ENCODE measurements at places on chromosomes 4 and X.

GRCh38 chr4:174217273-174218126 is 66.0 kb downstream of the FBXO8 start:
- peak; percentile 41 for DNase-seq

- peak; percentile 21 for DNase-seq
Observed at GRCh38 chr4:84597450-84597849, 14.5 kb downstream of the CDS1 start.

DNA sequence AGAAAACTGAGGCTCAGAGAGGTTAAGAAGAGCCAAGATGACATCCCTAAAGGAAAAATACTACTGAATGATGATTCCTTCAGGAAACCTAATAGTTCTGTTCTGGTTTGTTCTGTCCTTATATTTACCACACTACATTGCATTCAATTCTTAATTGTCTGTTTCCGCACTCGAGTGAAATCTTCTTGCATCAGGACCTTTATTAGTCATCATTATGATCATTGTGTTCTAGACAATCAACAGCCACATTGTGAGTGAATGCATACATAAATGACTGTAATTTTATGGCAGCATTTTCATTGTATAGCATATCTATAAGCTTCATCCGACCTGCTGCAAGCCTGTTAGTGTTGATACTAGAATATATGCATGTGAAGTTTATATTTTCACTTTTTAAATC is 156.7 kb upstream of the FAM241A start:
- DNase-seq = no peak

DNA sequence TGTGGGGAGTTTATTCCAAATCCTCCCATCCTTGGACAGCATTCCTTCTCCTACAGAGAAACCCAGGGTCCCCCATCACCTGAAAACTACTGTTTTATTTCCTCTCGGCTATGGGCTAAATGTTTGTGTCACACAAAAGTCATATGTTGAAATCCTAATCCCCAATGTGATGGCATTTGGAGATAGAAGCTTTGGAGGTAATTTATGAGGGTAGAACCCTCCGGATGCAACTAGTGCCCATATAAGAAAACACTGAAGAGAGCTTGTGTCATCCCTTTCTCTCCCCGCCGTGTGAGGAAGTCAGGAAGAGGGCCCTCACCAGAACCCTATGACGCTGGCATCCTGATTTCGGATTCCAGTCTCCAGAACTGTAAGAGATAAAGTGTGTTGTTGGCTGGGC is 127.8 kb upstream of the NOCT start:
- no peak for DNase-seq

DNA sequence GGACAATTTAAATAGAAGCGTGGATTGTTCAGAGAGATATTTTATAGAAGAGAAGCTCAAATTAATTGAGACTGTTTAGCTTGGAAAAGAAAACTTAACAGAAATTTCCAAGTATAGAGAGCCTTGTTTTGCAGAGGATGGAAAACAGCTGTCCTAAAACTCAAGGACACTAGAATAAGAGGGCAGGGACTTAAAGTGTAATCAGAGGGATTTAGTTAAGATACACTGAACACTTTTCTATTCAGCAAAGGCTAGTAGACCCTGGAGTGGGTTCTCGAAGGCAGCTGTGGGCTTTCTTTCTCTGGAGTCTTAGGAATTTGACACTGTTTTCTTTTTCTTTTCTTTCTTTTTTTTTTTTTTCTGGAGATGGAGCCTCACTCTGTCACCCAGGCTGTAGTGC is 92.7 kb upstream of the ARX start:
- no peak for DNase-seq

GRCh38 chr4:91958596-91958995 is 345.2 kb upstream of the GRID2 start:
- peak; percentile 83 for DNase-seq

DNA sequence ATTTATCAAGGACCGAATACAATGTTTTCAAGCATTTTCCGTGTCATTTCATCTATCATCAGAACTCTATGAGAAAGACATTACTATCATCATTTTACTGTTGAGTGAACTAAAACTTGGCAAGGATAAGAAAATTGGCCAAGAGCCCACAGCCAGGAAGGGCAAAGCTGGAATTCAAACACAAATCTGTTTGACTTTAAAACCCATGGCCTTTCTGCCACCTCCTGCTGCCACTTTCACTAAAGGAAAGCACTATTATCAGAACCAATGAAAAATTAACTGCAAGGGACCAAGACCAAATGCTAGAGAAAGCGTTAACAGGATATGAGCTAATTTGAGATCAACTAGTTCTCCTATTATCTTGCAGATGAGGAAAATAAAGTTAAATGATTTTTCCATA is 2759.2 kb downstream of the ARAP2 start:
- DNase-seq = no peak
